ENCODE measurements at places on chromosomes 6 and 20. TPM values are rescaled to one million over a fixed set of nuclear protein-coding genes. Genes with fewer than 3 reads are reported as not detected.

DNA sequence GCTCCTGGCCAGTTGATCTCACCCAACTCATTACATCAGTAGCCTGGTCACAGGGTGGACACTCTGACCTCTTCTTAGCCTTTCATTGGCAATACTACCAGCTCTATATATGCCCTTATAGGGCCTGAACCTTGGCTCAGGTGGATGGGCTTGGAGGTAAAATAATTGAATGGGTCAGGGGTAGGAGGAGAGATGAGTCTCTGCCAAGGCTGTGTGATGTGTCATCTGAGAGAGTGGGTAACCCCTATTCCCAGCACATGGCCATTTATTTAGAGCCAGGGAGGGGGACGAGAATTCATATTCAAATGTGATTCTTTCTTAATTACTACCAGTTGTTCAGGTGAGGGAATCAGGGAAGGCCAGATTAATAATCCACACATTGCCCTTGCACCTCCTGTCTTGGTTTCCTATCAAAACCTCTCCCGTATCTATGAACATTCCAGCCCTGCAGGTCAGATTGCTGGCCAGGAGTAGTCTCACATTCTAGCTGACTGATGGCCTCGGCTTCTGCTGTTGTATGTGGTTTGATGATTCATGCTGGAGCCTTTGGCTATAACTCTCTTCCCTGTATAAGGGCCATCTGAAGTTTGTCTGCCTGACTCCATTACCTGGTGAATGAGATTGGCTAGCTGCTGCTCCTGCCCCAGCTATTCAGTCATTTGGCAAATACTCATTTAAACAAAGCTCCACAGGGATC is 13.4 kb downstream of the C20orf173 start:
- no peaks in the 10 kb centered on the region for H3K36me3 ChIP-seq
- no peaks in the 10 kb centered on the region for H3K27me3 ChIP-seq
- no peak overlapping the region for H3K27ac ChIP-seq
- no peak for DNase-seq
- H3K4me1 ChIP-seq = no peaks in the 10 kb centered on the region

GABRR2 gene
- not detected for total RNA-seq

DNA sequence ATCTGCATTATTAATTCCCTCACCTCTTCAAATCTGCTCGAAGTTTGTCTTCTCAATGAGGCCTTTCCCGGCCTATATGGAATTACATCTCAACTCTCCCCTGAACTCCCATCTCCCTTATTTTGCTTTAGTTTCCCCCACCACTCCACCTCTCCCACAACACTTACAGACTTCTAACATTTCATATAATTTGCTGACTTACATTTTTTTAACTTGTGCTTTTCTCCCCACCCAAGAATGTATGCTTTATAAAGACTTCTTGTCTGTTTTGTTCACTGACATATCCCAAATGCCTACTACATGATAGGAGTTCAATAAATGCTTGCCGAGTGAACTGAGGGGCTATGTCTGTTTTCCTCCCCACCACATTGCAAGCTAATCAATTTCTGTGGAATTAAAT is 3.9 kb upstream of the MARCKS start:
- no peak overlapping the region for H3K4me3 ChIP-seq
- no peak for DNase-seq
- H3K4me1 ChIP-seq = no peaks in the 10 kb centered on the region
- no peaks in the 10 kb centered on the region for H3K27me3 ChIP-seq

DNA sequence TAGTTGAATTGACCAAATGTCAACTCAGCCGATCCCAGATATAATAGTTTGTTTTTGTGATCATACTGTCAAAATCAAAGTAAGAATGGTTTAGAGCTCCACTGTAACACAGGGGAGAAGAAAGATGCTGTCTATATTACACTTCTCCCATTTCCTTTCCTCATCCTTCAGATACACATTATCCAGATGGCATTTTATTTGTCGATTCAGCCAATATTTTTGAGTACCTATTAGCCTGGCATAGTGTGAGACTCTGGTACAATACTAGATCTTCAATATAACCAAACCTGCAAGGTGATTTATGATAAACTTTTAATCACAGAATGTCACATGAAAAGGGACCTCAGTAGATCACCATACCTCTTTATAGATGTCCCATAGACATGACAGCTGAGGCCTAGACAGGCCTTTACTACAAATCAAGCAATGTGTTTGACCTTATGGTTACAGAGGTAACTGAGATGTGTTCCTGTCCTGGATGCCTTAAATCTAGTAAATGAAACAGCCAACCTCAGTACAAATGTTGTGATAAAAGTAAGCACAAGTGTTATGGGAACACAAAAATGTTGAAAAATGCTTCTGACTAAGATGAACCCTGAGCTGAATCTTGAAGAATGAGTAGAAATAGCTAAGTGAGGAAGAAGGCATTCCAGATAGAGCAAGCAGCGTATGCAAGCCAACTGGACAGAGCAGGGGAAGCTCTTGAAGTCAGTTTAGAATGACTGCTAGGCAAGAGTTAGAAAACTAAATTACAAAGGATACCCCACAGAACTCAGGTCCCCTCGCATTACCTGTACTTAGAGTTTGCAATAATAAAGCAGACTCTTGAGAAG is 1.9 kb downstream of the FBXO9 start:
- no peak overlapping the region for H3K27ac ChIP-seq
- no peaks in the 10 kb centered on the region for H3K4me1 ChIP-seq
- no peak for DNase-seq
- H3K4me3 ChIP-seq = no peak overlapping the region
- no peaks in the 10 kb centered on the region for H3K36me3 ChIP-seq
- H3K27me3 ChIP-seq = no peaks in the 10 kb centered on the region

ARMC2 gene
- total RNA-seq = 9.1 TPM

GRCh38 chr20:28562510-28562898 is 2695.0 kb upstream of the DEFB115 start:
- no peaks in the 10 kb centered on the region for H3K36me3 ChIP-seq
- no peaks in the 10 kb centered on the region for H3K27me3 ChIP-seq
- no peak for DNase-seq
- H3K27ac ChIP-seq = no peak overlapping the region
- H3K4me3 ChIP-seq = no peak overlapping the region

- H3K36me3 ChIP-seq = no peaks in the 10 kb centered on the region
- no peaks in the 10 kb centered on the region for H3K4me1 ChIP-seq
- peak; percentile 46 for DNase-seq
Measured at GRCh38 chr6:167825332-167826229, 1.1 kb upstream of the AFDN start.

DNA sequence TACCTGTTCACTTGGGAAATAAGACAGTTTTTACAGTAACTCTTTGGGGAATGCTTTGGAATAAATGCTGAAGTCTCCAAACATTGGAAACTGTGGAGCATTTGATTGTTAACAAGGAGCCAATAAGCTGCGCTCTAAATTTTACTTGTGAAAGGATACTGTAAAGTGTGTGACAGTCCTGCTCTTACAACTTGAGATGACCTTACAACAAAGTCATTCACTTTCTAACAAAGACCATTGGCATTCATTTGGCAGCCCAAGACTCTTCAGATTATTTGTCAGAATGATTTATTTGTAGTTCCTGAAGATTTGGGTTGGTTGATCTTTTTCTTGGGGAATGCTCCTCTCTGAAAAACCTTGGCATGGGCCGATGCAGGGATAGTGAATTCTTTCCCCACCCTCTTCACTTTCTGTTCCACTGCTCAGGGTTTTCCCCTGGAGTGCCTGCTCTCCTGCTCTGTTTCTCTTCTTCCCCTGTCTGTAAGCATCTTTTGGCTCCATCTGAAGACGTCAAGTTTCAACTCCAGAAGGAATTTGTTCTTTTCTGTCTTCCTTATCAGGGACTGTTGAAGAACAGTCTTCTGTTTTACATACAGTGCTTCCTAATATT is 116.4 kb downstream of the AKAP7 start:
- no peak for DNase-seq
- no peaks in the 10 kb centered on the region for H3K36me3 ChIP-seq
- no peak overlapping the region for H3K27ac ChIP-seq
- no peak overlapping the region for H3K4me3 ChIP-seq
- H3K4me1 ChIP-seq = no peaks in the 10 kb centered on the region
- H3K27me3 ChIP-seq = no peaks in the 10 kb centered on the region

DNA sequence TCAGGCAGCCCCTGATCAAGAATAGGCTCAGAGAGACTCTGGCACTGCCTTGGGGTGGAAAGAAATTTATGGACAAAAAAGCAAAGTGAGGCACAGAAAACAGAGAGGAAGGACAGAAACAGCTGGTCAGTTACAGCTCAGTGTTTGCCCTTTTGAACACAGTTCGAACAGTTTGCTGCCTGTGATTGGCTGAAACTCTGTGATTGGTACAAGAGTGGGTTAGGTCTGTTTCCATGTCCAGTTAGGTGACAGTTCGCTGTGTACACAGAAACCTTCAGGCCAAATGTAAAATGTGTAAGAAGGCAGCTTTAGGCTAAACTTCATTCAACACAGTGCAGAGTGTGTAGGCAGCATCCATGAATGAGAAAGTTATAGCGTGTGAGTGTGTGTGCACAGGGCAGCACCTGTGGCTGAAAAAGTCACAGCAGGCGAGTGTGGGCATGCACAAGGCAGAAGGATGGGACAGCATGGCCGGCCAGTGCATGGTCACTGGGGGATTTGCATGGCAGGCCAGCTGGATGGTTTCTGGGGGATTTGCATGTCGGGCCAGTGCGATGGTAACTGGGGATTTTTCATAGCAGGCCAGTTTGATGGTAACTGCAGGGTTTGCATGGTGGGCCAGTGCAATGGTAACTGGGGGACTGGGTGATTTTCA is 75.4 kb upstream of the FRMD1 start:
- H3K36me3 ChIP-seq = no peaks in the 10 kb centered on the region
- no peaks in the 10 kb centered on the region for H3K27me3 ChIP-seq
- H3K4me3 ChIP-seq = no peak overlapping the region
- H3K27ac ChIP-seq = peak overlapping the region; percentile 41
- peaks cover 5% of the 10 kb centered on the region for H3K4me1 ChIP-seq

DNA sequence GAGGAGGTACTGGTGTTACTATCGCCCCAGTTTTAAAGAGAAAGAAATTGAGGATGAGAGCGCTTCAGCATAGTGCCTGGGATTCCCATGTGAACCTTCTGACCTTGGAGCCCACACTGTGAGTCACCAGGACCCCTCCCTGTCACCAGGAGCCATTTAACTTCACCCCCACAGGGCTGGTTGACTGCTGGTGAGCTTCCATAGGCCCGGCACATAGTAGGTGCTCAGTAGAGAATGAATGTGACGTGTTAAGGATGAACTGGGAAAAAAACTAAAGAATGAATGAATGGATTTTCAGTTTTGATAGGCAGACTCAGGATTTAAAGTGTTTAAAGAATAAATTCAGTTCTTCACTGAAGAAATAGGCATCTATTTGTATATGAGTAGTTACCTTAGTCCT is 53.3 kb upstream of the KIF25 start:
- H3K27me3 ChIP-seq = no peaks in the 10 kb centered on the region
- H3K36me3 ChIP-seq = no peaks in the 10 kb centered on the region
- H3K27ac ChIP-seq = no peak overlapping the region
- no peak overlapping the region for H3K4me3 ChIP-seq
- H3K4me1 ChIP-seq = no peaks in the 10 kb centered on the region
- DNase-seq = no peak

- no peaks in the 10 kb centered on the region for H3K36me3 ChIP-seq
- peaks cover 3% of the 10 kb centered on the region for H3K4me1 ChIP-seq
- H3K27ac ChIP-seq = peak within 1 kb of the TSS; percentile 98
Measured at GRCh38 chr20:46089417-46090388, at the start of gene NCOA5. TSS of gene NCOA5 (minus strand) at chr20:46089962. CDS start at chr20:46079424, 10,538 bp downstream.

DNA sequence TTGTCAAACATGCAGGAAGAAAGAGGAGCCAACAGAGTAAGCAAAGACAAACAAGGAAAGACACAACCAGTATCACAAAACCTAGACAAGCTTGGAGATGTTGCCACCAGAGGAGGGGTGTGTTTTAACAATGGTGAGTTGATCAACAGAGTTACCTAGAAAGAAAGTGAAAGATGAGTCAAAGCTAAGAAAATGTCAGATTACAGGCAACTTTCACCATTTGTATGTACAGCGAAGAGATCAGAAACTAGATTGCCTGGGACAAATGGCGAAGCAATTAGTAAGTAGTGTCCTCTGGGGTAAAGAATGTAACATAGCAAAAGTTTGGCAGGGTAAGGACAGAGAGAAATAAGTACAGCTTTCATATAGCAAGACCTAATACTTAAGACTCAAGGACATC is 51.6 kb upstream of the POU3F2 start:
- H3K27me3 ChIP-seq = no peaks in the 10 kb centered on the region
- H3K4me1 ChIP-seq = no peaks in the 10 kb centered on the region
- no peaks in the 10 kb centered on the region for H3K36me3 ChIP-seq
- no peak overlapping the region for H3K4me3 ChIP-seq
- no peak for DNase-seq

TPX2 gene
- 0.12 TPM for total RNA-seq

DNA sequence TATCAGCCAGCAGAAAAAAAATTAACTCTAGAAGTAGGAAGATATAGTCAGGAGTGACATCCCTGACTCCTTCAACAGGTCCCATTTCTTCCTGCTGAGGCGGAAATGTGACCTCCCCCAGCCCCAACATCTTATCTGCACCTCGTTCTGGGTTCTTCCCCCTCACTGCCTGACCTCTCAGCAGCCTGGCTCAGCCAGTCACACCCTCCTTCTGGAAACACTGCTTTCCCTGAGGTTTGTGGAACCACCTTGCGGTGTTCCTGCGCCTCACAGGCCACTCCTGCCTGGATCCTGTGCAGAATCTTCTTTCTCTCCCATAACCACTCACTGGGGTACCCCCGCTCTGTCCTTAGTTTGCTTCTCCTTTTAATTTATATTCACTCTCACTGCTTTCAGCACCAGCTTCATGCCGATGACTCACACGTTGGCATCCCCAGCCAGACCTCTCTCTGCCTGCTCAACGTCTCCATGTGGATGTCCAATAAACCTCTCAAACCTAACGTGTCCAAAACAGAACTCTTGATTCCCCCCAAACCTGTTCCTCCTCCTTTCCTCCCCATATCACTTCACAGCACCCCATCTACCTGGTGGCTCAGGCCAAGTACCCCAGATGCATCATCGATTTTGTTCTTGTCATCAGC is 222.8 kb upstream of the PLN start:
- DNase-seq = peak; percentile 45
- no peak overlapping the region for H3K4me3 ChIP-seq
- peaks cover 4% of the 10 kb centered on the region for H3K4me1 ChIP-seq
- no peaks in the 10 kb centered on the region for H3K36me3 ChIP-seq

- no peaks in the 10 kb centered on the region for H3K36me3 ChIP-seq
- H3K27ac ChIP-seq = no peak overlapping the region
- H3K4me3 ChIP-seq = no peak overlapping the region
- H3K27me3 ChIP-seq = no peaks in the 10 kb centered on the region
- no peaks in the 10 kb centered on the region for H3K4me1 ChIP-seq
- DNase-seq = no peak
Measured at GRCh38 chr6:133773776-133774175, 115.1 kb upstream of the TCF21 start.

PDYN gene
- not detected for total RNA-seq

- no peak for DNase-seq
- peaks cover 13% of the 10 kb centered on the region for H3K4me1 ChIP-seq
- H3K36me3 ChIP-seq = no peaks in the 10 kb centered on the region
- H3K4me3 ChIP-seq = no peak overlapping the region
Measured at GRCh38 chr6:111441678-111442243, 41.3 kb downstream of the REV3L start.

- no peaks in the 10 kb centered on the region for H3K27me3 ChIP-seq
- no peak overlapping the region for H3K27ac ChIP-seq
- no peak for DNase-seq
- H3K36me3 ChIP-seq = no peaks in the 10 kb centered on the region
- no peaks in the 10 kb centered on the region for H3K4me1 ChIP-seq
Measured at GRCh38 chr6:84731901-84732300, 32.5 kb downstream of the TBX18 start.
